NCI-H1930 (cell line): ENCODE measurements at places on chromosomes 7 and 10.

- DNase-seq: no peak
Observed at GRCh38 chr10:76675561-76675950, 962.1 kb downstream of the KCNMA1 start.

GRCh38 chr7:44388089-44388970 lies 62.9 kb upstream of the CAMK2B start:
- no peak for DNase-seq

GRCh38 chr10:5343979-5344378 lies 20.8 kb upstream of the UCN3 start:
- DNase-seq: no peak

DNA sequence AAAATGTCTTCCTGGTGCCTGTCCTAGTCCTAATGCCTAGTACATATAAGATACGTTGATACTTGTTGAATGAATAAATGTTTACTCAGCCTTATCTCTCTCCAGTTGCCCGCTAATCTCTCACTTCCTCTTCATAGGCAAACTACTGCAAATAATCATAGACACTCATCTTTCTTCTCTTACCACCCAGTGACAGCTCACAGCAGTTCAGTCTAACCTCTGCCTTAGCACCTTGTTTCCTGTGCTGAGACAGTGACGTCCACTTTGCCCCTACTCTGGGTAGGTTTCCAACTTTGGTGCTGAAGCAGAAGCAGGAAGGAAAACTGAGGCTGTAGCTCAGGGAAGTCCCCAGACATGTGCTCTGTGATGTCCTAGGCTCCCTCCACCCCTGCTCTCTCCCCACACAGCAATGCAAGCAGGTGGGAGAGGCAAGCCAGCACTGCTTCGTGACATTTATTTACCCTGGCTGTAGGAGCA lies 45.5 kb upstream of the RHOBTB1 start:
- DNase-seq: no peak

GRCh38 chr7:32047801-32048200 lies 22.4 kb downstream of the PDE1C start:
- no peak for DNase-seq

- DNase-seq: no peak
Observed at GRCh38 chr10:61336831-61337230, 116.3 kb downstream of the TMEM26 start.
